ENCODE measurements at places on chromosomes 16 and 17. TPM values are rescaled to one million over a fixed set of nuclear protein-coding genes. Genes with fewer than 3 reads are reported as not detected.
A peak's percentile ranks its signal among the peaks of the same experiment; 100 is the strongest.

DNA sequence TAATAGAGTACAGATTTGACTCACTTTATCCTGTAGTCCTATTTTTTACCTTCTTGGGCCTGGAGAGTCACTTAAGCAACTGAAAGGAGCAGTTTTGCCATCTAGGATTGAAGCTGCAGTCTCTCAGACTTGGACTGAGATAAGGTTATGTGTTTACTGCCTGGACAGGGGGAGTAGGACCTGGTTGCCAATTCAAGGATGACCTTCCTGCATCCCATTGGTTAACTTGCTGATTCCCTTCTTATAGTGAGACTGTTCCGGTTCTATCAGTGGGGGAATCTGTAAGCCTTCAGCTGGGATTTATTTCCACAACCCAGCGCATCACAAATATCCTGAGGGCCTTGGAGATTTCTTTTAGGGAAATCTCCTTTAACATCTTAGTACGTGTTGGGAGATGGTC, 2.9 kb downstream of the UBN1 start:
- no peaks in the 10 kb centered on the region for H3K4me1 ChIP-seq
- DNase-seq = no peak
- H3K27me3 ChIP-seq = no peaks in the 10 kb centered on the region
- H3K27ac ChIP-seq = no peak overlapping the region
- peaks cover 4% of the 10 kb centered on the region for H3K36me3 ChIP-seq

GRCh38 chr17:65163990-65164495, 26.9 kb downstream of the RGS9 start:
- H3K36me3 ChIP-seq = no peaks in the 10 kb centered on the region
- H3K4me3 ChIP-seq = no peak overlapping the region
- no peak overlapping the region for H3K27ac ChIP-seq
- no peaks in the 10 kb centered on the region for H3K27me3 ChIP-seq
- peak; percentile 22 for DNase-seq

DNA sequence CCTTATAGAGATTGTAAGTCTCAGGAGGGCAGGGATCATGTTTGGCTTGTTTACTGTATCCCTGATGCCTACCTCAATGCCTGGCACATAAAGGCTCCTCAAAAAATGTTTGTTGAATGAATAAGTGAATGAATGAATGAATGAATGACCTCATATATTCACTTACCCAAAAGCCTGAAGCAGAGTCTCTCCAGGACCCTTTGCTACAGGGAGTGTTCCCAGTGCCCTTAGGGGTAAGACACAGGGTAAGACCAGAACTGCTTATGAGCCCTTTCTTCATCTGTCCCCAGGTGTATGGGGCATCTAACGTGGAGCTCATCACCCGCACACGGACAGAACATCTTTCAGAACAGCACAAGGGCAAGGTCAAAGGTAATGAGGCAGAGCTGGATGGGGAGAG, 12.3 kb downstream of the CORO6 start:
- no peaks in the 10 kb centered on the region for H3K4me1 ChIP-seq
- DNase-seq = no peak
- H3K4me3 ChIP-seq = no peak overlapping the region
- no peaks in the 10 kb centered on the region for H3K27me3 ChIP-seq
- H3K27ac ChIP-seq = no peak overlapping the region
- no peaks in the 10 kb centered on the region for H3K36me3 ChIP-seq

DNA sequence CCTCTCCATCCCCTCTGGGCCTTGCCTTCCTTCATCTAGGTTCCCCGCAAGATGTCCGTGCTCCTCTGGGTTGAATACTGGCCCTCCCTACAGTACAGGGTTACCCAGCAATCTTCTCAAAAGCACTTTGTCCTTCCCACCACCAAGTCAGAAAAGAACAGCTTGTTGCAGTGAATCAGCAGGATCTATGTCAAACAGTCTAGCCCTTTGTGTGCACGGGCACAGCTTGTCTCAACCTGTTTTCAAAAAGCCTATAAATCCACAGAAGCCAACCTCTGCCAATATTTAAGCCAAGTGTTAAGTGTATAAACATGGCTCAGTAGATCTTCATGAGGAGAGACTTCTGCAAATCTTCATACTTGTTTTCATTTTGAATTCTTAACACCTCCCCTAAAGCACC, 25.2 kb downstream of the C17orf67 start:
- H3K27me3 ChIP-seq = no peaks in the 10 kb centered on the region
- no peak overlapping the region for H3K4me3 ChIP-seq
- no peak overlapping the region for H3K27ac ChIP-seq
- H3K4me1 ChIP-seq = no peaks in the 10 kb centered on the region

DNA sequence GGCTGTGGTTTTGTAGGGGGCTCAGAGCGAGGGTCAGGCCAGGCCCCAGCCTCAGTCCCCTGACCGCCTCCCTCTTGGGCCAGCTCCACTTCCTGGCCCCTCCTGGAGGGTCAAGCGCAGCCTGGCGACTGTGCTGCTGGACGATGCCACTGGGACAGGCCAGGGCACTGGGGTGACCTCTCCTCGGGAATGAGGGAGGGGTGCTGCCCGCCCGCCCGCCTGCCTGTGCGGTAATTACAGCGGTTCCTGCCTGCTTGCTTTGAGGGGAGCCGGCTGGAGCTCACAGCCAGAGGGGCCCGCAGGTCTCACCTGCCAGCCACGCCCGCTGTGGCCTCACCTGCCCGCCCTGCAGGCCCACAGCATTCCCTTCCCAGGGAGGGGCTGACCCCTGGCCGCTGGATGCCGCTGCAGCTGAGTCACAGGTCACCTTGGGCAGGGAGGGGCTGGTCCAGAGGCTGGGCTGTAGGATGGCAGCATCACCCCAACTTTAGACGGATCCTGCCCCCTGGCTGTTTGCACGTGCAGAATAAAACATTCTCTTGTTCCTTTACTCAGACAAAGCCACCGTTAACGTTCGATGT, 76.7 kb upstream of the CBX4 start:
- H3K4me3 ChIP-seq = no peak overlapping the region
- H3K36me3 ChIP-seq = no peaks in the 10 kb centered on the region
- no peaks in the 10 kb centered on the region for H3K4me1 ChIP-seq
- H3K27me3 ChIP-seq = no peaks in the 10 kb centered on the region

Gene CD2BP2
- 23.4 TPM for polyA plus RNA-seq

DNA sequence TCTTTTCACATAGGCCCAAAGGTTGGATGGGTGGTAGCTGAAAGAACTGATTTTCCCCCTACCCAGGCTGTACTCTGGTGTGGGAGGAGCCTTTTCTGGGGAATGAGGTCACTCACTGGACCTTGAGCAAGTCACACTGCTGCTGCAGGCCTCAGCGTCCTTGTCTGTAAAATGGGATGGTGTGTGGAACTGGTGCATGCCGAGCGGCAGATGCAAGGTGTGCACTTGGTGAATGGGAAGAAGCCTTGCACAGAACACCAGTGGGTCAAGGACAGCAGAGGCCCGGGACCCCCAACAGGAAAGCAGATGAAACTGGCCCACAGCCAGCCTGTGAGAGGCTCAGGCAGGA, 38.1 kb downstream of the ARHGAP27 start:
- no peaks in the 10 kb centered on the region for H3K4me1 ChIP-seq
- H3K27me3 ChIP-seq = no peaks in the 10 kb centered on the region
- H3K36me3 ChIP-seq = no peaks in the 10 kb centered on the region
- H3K4me3 ChIP-seq = no peak overlapping the region
- no peak for DNase-seq

DNA sequence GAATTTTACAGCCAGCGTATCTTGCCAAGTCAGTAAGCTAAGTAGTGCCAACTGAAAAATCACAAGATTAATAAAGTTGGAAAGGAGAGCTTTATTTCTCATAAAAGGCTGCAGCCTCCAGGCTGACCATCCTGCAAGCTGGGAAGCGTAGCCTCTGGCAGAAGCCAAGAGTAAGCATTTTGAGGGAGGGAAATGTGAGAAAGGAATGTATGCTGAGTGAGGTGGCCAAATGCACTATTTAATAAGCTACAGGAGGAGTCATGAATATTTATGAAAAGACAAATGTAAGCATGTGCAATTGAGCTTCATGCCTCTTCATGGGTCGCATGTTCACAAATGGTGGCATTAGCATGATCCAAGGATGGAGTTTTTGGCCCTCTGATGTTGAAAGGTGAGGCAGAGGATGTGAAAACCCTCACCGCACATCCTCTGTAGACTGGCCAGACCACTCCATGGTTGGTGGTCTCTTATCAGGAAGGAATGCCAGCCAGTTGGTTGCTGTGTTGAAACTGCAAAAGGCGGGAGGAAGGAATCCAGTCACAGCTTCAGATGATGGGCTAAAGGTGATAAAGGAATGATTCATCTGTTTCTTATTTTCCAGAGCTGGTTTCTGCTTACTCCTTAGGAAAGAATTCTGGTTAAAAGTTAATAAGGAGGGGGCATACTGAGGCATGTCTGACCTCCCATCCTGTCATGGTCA, 9.2 kb downstream of the KRT33B start:
- H3K4me3 ChIP-seq = no peak overlapping the region
- no peaks in the 10 kb centered on the region for H3K36me3 ChIP-seq
- H3K27ac ChIP-seq = no peak overlapping the region
- H3K4me1 ChIP-seq = no peaks in the 10 kb centered on the region
- H3K27me3 ChIP-seq = no peaks in the 10 kb centered on the region

Data from aorta (tissue), 5 donors.